ENCODE measurements at places on chromosomes 12 and 14. TPM values are rescaled to one million over a fixed set of nuclear protein-coding genes. Genes with fewer than 3 reads are reported as not detected.

The RAD9B gene
- total RNA-seq = 1.1 TPM

- no peak for DNase-seq
Observed at GRCh38 chr14:92528486-92529100, 15.0 kb downstream of the RIN3 start.

The ESYT1 gene
- 258 TPM for total RNA-seq

GRCh38 chr12:100324498-100324897 lies 32.4 kb upstream of the SLC17A8 start:
- no peak for DNase-seq

The OLR1 gene
- 0.42 TPM for total RNA-seq

The POU6F1 gene
- 71.9 TPM for total RNA-seq

DNA sequence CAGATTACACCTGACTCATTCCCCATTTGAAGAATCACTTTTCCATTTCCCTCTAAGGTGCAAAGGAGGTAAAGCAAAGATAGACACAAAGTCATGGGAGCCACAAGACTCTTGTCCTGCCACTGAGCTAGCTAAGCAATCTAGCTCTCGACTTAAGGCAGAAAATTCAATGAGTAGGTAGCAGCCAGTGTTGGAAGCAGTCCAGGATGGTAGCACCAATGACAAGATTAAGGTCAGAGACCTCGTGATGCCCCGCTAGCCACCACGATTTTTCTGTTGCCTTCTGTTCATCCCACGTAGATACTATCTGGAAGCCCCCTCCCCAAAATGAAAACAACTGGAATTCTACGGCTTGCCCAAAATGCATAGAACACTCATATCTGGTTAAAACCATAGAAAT lies 1.4 kb downstream of the VAMP1 start:
- no peak for DNase-seq
